ENCODE measurements at places on chromosomes 4 and X. TPM values are rescaled to one million over a fixed set of nuclear protein-coding genes. Genes with fewer than 3 reads are reported as not detected.

Gene GAB3
- 3.6 TPM for total RNA-seq

Gene FDCSP
- not detected for total RNA-seq

Gene SLC34A2
- total RNA-seq: not detected

Gene HTN3
- total RNA-seq: not detected

Gene FAM184B
- total RNA-seq: not detected

Gene BANK1
- total RNA-seq: not detected

Gene TLR1
- 2.6 TPM for total RNA-seq

Gene FGFR3
- total RNA-seq: 0.30 TPM
